Naive thymus-derived CD4-positive, alpha-beta T cell (primary cell): ENCODE measurements at places on chromosomes 6 and 20.

DNA sequence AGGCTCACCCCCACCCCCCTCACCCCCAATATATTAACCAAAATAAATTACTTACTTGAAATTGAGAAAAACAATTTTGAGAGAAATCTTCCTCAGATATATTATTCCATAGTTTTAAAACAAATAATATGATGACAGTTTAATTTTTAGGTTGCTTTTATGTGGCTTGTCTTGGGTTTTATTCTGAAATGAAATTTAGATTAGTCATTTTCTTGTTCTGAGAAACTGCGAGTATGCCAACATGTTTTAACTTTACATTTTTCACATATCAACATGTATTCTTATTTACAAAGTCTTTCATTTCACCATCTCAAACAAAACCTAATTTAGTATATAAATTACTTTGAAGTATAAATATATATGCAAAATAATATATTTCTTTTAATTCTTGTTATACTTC lies 11.1 kb downstream of the REV3L start:
- DNase-seq: no peak

GRCh38 chr20:5668529-5668868 lies 81.7 kb upstream of the SHLD1 start:
- DNase-seq: no peak

DNA sequence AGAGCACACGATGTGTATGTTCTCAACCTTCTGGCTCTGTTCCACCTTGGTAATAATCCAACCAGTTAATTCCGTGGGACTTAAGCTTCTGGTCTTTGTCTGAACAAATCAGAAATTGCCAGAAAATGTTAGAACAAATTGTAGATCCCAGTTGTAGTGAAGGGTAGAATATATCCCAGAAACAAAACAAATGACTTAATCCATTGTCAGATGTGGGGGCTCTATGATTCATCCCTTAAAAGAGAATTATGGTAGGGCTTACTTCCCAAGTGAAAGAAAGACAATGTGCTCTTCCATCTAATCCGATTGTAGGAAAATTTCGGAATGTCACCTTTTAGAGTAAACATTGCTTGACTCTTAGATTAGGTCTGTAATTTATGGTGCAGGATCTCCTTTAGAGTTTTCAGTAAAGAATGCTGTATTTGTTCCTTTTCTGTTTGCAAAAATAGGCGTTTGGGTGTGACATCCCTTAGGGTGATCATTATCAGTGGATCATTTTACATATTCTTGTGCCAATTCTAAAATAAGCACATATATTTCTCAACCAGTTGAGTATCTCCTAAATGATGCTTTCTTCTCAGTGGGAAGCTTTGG lies 234.5 kb upstream of the ZNF217 start:
- no peak for DNase-seq

DNA sequence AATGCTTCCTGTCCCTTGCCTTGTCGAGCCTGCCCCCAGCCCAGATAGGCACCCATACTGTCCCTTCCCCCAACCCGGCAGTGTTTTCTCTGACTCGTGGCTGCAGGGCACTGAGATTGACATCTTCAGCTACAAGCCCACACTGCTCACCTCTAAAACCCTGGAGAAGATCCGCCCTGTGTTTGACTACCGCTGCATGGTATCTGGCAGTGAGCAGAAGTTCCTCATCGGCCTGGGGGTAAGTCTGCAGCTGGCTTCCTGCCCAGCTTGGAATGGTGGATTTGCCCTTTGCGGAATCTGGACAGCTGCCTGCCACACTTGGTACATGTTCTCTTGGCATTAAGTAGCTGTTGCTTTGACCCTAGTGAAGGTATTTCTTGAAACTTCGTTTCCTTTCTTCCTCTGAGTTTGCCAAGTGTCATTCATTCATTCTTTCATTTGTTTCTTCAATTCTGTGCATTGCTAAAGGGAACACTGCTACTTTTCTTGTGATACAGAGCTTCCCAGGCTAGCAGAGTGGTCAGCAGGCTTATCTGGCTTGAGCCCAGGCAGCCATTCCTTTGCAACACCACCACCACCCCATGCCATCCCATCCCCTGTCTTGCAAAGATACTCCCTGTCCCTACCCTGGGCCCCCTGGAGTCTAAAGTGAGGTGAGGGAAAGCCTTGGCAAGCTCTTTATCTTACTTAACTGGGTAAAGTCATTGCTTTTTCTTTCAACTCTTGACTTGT lies 26.2 kb downstream of the CCDC167 start:
- DNase-seq: no peak

GRCh38 chr6:120274547-120274946 lies 925.0 kb upstream of the MAN1A1 start:
- no peak for DNase-seq

- no peak for DNase-seq
Measured at GRCh38 chr6:52617087-52617486, 40.2 kb upstream of the TRAM2 start.

- no peak for DNase-seq
Measured at GRCh38 chr20:52748285-52748932, 223.7 kb upstream of the TSHZ2 start.

DNA sequence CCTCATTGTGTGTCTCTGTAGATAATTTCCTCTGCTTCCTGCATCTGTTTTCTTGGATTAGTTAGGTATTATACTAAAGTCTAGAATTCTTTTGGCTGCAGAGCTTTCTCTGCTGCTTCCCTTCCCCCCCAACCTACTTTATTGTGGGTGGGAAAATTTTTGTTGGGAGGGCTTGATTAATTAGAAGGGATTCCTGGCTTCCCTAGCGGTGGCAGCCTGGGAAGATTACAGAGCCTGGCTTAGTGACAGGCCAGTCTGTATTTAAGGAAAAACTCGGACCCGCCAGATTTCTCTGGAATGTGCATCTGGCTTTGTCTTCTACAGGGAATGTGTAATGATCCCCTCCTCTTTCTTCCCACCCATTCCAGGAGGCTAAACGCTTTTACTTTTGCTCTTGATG lies 31.2 kb downstream of the SLX4IP start:
- no peak for DNase-seq

DNA sequence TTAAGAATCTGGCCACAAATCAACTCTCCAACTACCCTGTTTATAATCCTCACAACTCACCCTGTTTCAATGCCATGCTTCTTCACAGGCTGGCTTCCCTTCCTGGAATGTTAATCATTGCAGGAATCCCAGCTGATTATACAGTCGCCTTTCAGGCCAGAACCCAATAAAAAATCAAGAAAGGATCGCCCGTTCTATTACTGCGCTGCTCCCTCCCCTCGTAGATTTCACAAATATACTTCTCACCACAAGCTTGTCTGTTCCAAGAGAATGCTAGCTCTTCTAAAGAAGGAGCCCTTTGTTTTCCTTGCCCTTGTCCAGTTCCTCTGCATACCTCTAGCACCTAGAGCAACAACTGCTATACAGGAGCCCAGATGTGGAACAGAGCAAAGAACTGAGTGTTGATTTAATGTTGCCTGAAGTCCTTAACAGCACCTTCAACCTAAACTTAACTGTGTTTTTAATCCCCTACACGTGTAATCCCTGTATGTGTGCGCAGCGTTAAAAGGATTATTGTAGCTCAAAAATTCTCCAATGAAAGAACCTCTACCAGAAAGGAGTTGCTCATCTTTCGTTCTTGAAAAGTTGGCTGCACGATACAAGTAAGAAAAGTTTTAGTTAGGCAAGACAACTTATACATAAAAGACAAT lies 988 bp downstream of the ECHDC1 start:
- DNase-seq: no peak

GRCh38 chr6:40710626-40711330 lies 123.6 kb upstream of the LRFN2 start:
- no peak for DNase-seq

- DNase-seq: no peak
Measured at GRCh38 chr20:47273591-47274235, 82.8 kb downstream of the ZMYND8 start.

DNA sequence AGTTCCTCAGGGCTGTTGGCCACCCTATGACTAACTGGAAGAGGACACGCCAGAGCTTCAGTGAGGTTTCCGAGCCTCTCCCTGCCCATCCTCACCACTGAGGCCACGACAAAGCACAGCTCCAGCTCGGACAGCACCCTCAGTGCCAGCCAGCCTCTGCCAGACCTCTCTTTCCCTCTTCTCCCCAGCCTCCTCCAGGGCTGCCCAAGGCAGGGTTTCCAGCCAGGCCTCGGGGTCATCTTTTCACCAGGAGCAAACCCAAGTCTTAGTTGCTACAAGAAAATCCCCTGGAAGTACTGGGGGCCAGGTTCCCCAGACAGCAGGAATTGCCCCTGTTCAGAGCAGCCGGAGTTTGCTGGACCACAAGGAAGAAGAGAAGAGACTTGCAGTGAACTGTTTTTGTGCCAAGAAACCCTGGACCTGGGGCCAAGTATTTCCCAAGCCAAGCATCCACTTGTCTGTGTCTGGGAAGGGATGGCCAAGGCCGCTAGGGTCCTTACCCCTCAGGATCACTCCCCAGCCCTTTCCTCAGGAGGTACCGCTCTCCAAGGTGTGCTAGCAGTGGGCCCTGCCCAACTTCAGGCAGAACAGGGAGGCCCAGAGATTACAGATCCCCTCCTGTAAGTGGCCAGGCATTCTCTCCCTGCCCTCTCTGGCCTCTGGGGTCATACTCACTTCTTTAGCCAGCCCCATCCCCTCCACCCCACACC lies 41.6 kb downstream of the PLAGL2 start:
- no peak for DNase-seq

DNA sequence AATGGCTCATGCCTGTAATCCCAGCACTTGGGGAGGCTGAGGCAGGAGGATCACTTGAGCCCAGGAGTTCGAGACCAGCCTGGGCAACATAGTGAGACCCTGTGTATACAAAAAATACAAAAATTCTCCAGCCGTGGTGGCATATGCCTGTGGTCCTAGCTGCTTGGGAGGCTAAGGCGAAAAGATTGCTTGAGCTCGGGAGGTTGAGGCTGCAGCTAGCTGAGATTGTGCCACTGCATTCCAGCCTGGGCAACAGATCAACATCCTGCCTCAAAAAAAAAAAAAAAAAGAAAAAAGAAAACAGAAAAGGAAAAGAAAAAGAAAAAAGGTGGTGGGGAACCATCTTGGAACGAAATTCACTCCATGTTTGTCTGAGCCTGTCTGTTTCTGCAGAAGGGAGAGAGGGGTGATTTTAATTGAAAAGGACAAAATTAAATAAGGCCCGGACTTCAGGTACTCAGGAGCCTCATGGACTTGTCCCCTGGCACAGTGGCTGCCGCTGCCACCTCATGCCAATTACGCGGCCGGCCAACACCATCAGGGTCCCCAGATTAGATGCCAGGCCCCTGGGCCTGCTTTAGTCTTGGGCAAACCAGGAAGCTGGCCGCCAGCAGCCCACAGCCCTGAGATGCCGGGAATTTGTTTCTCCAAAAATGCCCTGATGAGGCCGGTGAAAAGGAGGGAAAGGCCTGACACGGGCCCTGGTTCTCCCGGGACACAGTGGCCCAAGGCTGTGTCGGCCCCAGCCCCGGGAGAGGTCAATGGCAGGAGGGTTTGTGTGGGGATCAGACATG lies 37.8 kb upstream of the STX16 start:
- DNase-seq: no peak

DNA sequence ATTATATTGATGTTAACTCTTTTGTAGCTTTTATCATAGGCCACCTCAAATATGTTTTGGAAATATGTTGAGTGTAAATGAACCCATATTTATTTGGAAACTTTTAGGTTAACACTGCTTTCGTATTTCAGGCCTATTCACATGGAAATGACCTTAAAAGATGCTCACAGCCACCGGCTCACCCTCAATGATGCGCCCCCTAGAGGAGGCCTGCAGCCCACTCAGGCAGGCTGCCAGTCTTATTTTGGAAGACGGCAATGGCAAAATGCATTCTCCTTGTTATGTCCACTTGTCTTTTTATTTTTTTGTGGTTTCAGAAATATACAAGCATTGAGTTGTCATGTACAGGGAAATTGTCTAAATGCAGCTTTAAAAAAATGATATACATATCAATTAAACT lies 869.7 kb downstream of the PHF3 start:
- DNase-seq: no peak

- no peak for DNase-seq
Measured at GRCh38 chr6:134168590-134169208, 116.3 kb upstream of the SLC2A12 start.

DNA sequence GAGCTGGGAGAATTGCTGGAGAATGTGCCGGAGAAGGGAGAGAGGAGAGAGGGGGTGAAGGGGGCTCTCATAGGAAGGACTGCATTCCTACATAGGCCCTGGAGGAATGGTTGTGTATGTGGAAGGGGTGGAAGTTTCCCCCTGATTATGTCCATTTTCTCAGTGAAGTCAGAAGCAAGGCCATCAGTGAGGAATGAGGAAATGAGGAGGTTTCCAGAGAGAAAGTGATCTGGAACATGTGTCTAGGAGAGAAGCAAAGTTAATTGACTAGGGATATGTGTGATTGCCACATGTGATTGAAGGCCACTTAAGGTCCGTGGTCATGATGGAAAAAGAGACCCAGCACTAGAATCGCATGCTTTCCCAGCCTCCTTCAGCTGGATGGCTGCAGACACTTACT lies 42.3 kb downstream of the TBPL1 start:
- no peak for DNase-seq

- DNase-seq: no peak
Measured at GRCh38 chr6:164016056-164016455, 601.5 kb downstream of the QKI start.

- no peak for DNase-seq
Measured at GRCh38 chr6:92577077-92577719, 842.2 kb downstream of the EPHA7 start.

- DNase-seq: no peak
Measured at GRCh38 chr6:130453230-130453629, 87.4 kb downstream of the TMEM200A start.

DNA sequence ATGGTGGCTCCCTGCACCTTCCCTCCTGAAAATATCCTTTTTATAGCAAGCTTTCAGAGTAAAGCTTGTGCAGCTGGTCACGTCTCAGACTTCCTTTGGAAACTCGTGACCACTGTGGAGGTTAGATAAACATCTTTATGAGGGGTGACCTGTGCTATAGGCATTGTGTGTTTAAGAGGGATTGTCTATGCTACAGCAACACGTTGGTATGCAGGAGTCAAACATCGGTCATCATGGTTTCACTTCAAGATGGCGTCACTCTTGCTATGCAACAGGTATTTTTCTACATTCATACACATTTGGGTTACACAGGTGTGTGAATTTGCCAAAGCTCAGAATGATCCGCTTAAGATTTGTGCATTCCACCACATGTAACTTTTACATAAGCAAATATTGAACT lies 14.6 kb upstream of the BLCAP start:
- DNase-seq: no peak

GRCh38 chr6:129845696-129846095 lies 15.4 kb downstream of the TMEM244 start:
- no peak for DNase-seq

DNA sequence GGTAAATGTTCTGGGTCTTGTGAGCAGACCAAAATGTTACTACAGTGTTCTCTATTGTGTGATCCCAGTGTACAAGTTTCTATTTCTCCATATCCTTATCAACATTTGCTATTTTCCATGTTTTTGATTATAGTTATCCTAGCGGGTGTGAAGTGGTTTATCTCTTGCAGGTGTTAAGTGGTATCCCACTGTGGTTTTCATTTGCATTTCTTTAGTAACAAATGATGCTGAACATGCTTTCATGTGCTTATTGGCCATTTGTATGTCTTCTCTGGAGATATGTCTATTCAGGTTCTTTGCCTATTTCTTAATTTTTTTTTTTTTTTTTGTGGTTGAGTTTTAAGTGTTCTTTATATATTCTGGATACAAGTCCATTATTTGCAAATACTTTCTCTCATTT lies 35.5 kb downstream of the NSFL1C start:
- no peak for DNase-seq

- no peak for DNase-seq
Measured at GRCh38 chr20:51815383-51816076, 13.2 kb upstream of the SALL4 start.

GRCh38 chr20:33765099-33765498 lies 33.3 kb downstream of the ZNF341 start:
- DNase-seq: no peak
